NCI-H1048 (cell line): ENCODE measurements at places on chromosomes 6 and 20.

DNA sequence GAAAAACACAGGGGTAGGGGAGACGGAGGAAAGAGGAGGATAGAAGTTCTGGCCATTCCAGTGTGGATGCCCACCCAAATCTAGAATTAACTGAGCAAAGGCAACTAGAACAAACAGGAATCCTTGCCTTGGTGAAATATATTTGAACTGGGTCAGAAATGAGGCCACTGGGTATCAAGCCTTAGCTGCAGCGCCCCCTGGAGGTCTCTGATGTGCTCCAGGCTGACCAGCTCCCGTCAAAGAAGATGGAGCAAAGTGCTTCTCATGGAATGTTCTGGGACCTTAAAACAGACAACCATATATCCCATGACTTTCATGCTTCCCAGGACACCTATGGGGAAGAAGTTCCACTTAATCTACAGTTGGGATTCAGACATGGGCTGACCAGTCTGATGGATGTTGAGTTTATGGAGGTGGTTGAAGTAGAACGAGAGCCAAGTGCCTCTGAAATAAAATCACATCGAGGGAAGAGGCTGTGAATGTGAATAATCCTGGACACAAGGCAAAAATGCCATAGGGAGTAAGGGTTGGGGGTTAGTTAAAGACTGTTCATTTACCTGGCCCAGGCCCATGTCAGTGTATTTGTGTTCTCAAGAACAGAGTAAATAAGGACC lies 50.4 kb downstream of the HLA-DPB1 start:
- DNase-seq: peak; percentile 52

DNA sequence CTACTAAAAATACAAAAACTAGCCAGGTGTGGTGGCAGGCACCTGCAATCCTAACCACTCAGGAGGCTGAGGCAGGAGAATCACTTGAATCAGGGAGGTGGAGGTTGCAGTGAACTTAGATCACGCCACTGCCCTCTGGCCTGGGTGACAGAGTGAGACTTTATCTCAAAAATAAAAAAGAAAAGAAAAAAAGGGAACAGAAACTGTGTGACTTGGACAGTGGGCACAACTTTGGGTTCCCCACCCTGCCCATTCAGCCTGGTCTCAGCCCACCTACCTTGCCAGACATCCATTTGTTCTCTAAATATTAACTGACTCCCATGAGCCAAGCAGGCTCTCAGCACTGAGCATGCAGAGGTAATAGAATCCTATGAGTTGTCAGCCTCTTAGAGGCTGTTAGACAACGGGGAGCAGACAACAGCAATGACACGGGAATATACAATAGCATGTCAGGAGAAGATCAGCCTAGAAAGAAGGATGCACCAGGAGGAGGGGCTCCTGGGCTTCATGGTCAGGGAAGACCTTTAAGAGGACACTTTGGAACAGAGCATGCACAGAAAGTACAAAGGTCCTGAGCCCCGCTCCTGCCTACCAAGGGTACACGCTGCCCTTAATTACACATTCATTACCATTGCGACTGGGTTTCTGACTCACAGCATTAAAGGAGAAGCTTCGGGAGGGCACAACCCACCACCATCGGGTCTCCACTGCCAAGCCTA lies 20.0 kb downstream of the FAM209B start:
- DNase-seq: no peak

DNA sequence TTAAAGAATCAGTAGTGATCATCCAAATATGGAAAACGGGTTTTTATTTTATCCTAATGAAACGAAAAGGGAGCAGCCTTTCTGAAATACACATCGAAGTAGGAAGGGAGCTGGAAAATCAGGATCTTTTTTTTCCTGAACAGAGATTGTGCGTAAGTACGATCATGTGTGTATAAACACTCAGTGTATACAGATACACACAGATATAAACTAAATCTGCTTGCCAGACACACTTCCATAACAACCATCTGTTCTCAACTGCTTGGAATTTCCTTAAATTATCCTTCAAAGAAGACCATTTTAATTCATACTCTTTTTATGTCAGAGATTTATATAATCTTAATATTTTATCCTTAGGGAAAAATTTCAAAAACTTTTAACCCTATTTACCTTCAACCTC lies 110.7 kb downstream of the CHD6 start:
- DNase-seq: no peak

- DNase-seq: no peak
These were observed 98.0 kb upstream of the JARID2 start for GRCh38 chr6:15147827-15148226.

GRCh38 chr6:124977067-124977908 lies 15.1 kb downstream of the RNF217 start:
- DNase-seq: no peak

GRCh38 chr6:16548121-16548520 lies 213.1 kb downstream of the ATXN1 start:
- DNase-seq: no peak

- DNase-seq: no peak
These were observed 164.8 kb upstream of the NT5E start for GRCh38 chr6:85285114-85285513.

DNA sequence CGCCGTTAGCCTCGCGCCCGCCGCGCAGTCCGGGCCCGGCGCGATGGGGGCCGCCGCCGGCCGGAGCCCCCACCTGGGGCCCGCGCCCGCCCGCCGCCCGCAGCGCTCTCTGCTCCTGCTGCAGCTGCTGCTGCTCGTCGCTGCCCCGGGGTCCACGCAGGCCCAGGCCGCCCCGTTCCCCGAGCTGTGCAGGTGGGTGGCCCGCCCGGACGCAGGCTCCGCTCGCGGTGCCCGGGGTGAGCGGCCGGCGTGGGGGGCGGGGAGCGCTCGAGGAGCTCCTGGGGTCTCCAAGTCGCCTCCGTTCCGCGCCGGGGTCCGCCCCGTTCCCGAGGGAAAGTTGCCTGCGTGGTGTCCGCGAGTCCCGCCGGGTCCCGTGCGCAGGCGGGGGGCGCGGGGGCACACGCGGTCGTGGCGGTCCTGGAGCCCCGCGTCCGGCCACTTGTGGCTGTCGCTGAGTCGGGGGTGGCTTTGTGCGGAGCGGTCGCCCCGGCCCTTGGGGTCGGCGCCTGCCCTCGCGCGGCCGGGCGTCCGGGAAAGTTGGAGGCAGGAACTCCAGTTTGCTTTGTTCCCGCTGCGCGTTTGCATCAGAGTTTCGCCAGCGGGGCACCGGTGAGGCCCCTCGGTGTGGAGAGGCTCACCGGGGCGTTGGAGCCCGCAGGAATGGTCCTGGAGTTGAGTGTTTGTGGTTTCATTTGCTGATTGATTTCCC lies 476 bp downstream of the IGF2R start:
- DNase-seq: no peak

DNA sequence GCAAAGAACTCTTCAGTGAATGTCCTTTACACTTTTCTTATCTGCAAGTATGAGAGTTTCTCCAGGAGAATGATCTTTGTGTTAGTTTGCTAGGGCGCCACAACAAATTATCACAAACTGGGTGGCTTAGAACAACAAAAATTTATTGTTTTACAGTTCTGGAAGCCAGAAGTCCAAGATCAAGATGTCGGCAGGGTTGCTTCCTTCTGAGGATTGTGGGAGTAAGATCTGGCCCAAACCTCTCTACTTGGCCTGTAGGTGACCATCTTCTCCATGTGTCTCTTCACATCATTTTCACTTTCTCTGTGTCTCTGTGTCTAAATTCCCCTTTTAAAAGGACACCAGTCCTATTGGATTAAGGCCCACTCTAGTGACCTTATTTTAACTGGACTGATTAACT lies 103.0 kb downstream of the ADTRP start:
- DNase-seq: no peak

DNA sequence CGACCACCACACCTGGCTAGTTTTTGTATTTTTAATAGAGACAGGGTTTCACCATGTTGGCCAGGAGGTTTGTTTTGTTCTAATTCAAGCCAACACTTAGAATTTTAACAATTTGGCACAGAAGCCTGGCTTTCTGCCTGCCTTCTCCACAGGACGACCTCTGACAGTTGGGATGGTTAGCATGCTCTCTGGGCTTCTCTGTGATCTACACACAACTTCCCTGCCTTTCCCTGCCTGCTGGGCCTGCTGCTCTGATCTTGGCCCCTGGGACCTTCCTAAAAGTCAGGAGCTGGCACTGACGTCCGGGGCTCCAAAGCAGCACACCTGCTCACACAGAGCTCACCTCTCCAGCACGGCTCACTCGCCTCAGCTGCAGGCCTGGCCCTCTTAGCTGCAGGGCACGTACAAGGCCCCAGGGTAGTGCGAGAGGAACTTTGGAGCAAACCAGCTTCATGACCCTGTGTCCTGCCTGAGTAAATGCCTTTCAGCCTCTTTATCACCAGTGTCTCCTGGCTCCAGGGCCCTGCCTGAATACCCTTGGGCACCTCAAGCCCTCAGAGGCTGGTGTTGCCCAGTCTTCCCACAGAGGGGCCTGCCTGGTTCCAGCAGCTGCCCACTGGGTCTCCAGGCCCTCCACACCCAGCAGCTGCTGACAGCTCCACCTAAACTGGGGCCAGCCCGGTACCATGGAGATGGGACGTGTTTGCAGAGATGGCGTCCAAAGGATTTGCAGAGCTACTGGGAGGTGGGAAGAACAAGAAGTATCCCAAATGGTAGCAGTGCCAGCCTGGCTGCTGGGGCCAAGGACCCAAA lies 96.0 kb downstream of the PSMB1 start:
- DNase-seq: no peak
